ENCODE measurements at places on chromosomes 6 and 20.
A peak's percentile ranks its signal among the peaks of the same experiment; 100 is the strongest.

DNA sequence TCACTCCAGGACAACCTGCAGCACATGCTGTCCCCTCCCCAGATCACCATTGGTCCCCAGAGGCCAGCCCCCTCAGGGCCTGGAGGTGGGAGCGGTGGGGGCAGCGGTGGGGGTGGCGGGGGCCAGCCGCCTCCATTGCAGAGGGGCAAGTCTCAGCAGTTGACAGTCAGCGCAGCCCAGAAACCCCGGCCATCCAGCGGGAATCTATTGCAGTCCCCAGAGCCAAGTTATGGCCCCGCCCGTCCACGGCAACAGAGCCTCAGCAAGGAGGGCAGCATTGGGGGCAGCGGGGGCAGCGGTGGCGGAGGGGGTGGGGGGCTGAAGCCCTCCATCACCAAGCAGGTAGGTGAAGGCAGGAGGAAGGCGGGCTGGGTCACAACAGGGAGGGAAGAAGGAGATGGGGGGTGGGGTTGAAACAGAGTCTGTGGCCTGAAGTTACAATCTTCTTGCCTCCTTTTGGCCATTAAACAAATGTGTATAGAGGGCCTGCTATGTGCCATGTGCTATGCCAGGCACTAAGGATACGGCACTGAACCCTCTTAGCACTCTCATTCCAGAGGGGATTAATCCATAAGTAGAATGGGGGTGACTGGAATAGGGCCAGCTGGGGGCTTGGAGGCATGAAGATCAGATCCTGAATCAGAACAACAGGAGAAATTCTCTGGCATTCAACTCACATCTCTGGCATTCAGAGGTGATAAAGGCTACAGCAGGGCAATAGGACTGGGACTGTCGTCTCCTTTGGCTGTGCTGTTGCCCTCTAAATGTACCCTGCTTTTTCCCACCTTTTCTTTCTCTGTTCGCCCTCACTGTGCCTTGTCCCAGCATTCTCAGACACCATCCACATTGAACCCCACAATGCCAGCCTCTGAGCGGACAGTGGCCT lies 10.5 kb upstream of the ZBTB9 start:
- DNase-seq = no peak

- DNase-seq = no peak
These were observed 6.0 kb upstream of the QKI start for GRCh38 chr6:163408352-163408991.

GRCh38 chr6:113010196-113010989 lies 663.3 kb downstream of the RFPL4B start:
- no peak for DNase-seq

- DNase-seq = no peak
These were observed 393.8 kb upstream of the HSF2 start for GRCh38 chr6:122005661-122006060.

- peak; percentile 40 for DNase-seq
These were observed 13.8 kb downstream of the UCKL1 start for GRCh38 chr20:63942250-63942951.

- DNase-seq = no peak
These were observed 10.3 kb upstream of the ADGRG6 start for GRCh38 chr6:142291512-142291911.

DNA sequence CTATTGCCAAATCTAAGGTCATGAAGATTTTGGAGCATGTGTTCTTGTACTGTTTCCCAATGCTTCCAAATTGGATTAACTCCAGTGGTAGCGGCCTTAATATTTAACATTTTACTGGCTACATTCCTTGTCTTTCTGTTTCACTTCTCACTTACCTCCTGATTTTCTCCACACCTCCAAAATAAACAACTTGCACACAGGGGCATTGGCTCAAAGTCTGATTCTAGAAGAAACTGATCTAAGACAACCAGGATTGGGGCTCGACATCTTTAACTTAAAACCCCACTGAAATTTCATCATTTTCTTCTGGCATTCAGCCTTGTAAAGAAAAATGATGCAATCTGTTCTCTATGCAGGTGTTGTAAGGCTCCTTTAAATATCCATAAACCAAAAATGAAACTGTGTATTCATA lies 557.9 kb upstream of the ID4 start:
- no peak for DNase-seq

DNA sequence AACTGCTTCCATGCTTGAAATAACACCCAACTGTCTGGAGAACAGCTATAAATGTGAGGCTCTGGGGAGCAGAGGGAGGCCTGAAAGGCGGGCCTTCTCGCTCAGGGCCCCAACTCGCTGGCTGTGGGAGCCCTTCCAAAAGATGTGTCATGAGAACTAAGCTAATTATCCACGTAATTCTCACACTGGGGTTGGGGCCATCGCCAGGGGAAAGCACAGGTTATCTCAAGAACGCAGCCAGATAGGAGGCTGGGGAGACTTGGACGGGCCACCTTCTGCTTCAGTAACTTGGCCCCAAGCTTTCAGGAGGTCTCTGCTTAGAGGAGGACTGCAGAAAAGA lies 1.6 kb downstream of the PXDC1 start:
- DNase-seq = no peak
